SK-N-DZ (cell line): ENCODE measurements at places on chromosomes 16 and 17.

DNA sequence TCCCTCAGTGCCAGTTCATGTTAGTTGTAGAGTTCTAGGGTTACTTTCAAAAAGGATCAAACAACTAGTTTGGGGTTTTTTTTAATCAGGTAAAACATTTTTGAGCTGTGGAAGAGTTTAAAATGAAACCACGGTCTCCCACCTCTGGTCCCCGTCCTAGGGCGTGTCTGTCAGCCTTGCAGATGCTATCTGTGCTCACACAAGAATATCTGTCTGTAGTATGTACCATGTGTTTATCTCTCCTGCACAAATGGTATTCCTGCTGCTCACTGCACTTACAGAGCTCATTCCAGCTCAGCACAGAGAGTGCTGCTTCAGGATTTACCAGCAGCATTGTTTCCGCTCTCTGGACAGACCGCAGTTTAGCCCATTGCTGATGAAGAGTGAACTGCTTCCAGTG is 38.9 kb downstream of the UBN1 start:
- no peak for DNase-seq

GRCh38 chr17:74008196-74008595 is 195.3 kb upstream of the RPL38 start:
- DNase-seq, result peak; percentile 11

DNA sequence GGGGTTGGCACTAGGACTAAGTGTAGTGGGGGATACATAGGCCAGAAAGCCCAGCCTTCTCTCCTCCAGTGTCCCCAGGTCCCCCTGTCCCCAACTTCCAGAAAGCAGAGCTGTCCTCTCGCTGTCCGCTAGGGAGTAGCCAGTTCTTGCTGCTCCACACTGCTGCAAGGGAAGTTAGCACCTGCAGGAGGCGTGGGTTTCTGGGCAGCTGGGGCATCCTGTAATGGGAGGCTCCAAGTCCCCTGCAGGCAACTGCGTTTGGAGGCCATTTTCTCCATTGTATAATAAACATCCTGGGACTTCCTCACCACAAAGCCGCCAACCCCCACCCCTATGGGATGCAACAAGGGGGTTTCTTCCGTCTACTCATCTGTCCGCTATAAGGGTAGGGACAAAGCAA is 1.7 kb downstream of the RPRML start:
- DNase-seq, result peak; percentile 90

GRCh38 chr17:76039121-76039520 is 12.0 kb upstream of the EVPL start:
- DNase-seq, result no peak

DNA sequence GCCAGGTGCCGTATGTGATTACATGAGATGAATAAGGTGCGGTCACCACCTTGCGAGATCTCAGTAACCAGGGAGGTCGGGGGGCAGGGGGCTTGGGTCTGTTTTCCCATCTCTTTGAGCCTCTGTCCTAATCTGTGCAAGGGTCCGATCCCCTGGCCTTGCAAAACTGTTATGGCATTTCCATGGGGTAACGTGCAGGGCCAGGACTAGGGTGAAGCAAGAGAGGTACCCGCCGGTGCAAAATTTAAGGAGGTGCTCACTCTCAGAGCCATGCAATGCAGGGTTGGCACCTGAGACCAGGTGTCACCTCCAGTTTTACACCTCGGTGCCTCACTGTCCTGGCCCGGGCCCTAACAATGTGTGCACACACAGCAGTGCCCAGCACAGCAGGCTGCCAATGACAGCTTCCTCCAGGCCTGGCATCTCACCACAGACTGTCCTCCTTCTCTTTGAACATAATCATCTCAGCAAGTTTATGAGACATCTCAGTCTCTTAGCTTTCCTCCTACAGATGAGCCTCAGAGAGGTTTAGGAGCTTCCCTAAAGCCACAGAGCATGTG is 43.6 kb downstream of the C16orf95 start:
- DNase-seq, result no peak

DNA sequence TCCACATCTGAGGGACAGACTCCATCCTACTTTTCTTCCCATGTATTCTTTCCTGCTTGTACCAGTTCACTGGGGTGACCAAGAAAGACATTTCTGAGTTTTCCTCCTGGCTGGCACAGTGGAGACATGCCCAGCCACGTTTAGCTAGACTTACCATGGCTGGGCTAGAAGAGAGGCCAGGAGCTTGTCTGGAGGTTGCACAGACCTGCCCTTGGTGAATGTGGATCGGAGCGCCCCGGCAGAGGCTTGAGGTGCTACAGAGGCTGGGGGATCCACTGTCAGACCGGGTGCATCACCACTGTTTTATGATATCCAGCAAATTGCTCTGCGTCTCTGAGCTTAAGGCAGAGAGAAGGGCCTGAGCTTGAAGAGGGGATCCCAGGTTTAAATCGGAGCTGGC is 3.5 kb downstream of the IL4R start:
- DNase-seq, result no peak

GRCh38 chr17:62675260-62675659 is 47.8 kb downstream of the MRC2 start:
- no peak for DNase-seq

DNA sequence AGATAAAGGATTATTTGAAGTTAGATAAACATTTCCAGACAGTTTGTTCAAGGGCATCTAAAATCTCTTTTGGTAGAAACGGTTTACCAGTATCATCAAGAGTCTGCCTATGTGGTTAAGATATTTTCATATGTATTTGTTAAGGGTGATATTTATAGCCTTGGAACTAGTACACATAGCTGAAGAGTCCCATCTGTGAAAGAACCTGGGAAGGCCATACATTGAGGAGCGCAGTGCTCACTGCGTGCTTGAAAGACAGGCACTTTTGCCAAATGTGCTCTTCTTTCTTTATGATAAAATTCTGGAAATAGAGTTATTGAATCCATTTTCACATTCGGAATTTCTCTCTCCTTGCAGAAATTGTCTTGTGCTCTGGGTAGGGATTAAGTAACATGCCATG is 7.7 kb downstream of the IGSF6 start:
- DNase-seq, result no peak

- DNase-seq, result no peak
Measured at GRCh38 chr17:79457376-79457775, 153.5 kb downstream of the RBFOX3 start.

DNA sequence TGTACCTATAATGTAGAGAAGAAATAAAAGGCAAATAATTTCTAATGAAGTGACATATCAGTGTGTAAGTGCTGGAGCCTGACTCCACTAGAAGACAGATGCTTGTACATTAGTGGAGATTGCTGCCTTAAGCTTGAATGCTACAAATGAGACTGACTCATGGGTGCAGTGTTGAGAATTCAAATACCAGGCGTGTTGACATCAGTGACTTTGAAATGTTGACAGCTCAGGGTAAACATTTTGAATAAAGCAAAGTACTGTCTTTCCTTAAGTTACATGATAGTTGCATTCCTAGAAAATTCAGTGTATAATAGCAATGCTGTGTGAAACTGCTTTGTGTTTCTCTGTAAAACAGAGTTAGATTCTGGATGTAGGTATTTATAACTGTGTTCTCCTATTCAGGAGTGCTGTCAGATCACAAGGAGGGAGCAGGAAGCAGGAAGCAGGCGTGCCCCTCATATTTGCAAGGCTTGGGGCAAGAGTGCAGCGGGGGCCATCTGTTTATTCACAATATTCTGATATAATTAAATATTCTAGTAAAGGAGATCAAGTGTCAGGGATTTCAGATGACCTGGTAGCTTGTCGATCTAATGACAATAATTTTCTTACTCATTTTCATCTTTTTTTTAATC is 119.0 kb downstream of the SPECC1 start:
- DNase-seq, result peak; percentile 22

GRCh38 chr17:47708312-47708863 is 14.4 kb downstream of the TBKBP1 start:
- no peak for DNase-seq

DNA sequence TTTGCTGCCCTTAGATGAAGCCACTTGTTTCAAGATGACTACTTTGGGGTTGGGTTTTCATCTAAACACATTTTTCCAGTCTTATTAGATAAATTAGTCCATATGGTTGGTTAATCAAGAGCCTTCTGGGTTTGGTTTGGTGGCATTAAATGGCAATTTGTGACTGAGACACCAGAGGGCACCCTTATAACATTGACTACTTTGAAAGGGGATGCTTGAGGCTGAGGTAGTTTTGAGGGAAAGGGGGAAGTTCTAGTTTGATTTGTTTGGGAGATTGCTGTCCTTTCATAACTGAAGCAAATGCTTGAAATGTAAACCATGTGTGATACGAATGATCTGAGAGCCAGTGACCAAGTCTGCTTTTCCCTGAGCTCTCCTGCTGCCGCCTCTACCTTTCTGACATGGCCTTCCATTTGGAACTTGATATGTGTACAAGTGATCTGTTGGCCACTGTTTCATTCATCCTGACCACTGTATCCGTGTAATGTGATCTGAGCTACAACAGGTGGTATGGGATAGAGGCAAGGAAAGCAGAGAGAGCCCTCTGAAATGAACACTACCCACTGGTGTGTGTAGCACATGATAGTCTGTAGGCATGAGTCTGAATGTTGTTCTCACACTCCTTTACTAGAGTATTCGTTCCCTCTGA is 5.8 kb upstream of the RARA start:
- peak; percentile 85 for DNase-seq

DNA sequence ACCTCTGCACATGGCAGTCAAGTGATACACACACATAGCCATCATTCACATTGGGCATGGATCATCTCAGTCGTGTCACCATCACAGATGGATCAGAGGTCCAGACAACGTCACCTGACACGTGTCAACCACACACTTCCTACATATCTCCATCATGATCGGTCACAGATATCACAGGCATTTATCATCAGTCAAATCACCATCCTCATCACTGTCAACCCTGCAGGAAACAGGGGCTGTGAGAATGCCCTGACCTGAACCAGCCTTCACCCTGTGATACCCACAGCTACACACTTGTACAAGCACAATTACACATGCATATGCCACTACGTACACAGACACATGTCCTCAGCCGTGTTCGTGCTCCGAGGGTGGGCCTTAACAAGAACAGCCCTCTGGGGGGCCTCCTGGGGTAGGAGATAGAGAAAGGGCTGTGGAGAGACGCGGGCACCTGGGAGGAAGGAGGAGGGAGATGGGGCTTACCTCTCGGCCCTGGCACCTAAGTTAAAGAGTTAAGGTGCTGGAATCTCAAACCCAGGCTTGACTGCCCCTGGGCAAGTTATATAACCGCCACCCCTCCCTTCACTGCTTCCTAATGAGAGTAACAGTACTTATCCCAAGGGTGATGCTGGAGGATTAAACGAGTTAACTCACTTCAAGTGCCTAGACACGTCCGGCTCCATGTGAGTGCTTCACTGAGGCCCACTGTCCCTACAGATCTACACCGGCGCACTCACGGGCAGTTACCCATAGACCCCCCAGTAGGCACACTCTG is 1.1 kb downstream of the SLC12A4 start:
- DNase-seq, result no peak
